Activated CD8-positive, alpha-beta memory T cell treated with anti-CD3 and anti-CD28 coated beads, Interleukin-2, amount 50 U/mL, for 4 hours (primary cell): ENCODE measurements at places on chromosomes 4 and X.
A peak's percentile ranks its signal among the peaks of the same experiment; 100 is the strongest.

GRCh38 chr4:140684314-140684713 is 71.9 kb downstream of the TBC1D9 start:
- DNase-seq: no peak

DNA sequence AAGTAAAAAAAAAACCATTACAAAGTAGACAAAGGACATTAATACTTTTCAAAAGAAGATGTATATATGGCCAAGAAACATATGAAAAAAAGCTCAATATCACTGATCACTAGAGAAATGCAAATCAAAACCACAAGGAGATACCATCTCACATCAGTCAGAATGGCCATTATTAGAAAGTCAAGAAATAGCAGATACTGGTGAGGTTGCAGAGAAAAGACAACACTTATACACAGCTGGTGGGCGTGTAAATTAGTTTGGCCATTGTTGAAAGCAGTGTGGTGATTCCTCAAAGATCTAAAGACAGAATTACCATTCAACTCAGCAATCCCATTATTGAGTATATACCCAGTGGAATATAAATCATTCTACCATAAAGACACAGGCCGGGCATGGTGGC is 39.3 kb downstream of the TASL start:
- DNase-seq: no peak

DNA sequence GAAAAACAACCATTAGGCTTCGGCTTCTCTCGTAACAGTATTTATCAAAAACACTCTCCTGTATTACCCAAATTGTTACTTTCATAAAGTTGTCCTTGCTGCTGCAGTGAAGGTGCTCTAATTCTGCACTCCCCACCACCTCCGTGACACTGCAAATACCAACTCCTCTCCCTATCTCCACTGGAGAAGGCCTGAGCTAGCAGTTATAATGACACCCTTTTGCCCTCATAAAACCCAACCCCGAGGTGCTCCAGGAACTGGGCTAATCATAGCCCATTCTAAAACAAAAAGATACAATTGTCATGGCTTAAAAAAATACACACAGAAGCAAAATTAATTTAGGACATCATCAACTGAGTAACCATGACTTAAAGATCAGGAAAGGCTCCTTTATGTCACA is 59.2 kb downstream of the MAP7D2 start:
- DNase-seq: no peak

DNA sequence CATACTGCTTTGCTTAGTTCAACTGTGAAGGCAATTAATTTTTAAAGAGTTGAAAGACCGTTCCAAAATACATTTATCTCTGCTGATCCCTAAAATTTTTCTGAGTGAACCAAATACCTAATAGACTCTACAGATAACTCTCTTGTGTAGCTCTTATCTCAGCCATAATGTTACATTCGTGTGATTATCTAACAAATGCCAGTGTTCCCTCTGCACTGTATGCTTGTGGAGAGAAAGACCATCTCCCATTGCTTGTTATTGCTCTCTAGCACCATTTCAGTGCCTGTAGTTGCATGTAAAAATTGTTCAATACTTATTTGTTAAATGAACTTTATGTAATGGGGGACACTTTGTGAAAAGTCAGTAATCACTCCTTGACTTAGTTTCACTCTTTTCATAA is 81.3 kb upstream of the ATOH1 start:
- no peak for DNase-seq

DNA sequence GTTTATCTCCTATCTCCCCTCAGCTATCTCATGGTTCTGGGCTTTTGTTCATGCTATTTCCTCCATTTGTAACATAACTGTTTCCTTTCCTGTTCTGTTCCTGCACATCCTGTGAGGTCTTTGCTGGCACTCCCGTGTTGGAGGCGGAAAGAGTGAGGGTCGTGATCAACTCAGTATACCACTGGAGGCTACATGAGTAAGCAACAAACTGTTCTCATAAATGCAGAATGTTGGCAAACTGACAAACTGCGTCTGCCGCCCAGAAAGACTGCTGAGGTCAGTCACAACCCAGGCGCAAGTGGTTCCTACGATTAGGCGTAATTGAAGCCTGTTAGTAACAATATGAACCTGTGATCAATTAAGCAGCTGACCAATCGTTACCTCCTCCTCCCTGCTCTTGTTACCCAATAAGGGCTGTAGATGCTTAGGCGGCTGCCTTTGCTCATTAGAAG is 48.8 kb downstream of the C4orf33 start:
- no peak for DNase-seq

DNA sequence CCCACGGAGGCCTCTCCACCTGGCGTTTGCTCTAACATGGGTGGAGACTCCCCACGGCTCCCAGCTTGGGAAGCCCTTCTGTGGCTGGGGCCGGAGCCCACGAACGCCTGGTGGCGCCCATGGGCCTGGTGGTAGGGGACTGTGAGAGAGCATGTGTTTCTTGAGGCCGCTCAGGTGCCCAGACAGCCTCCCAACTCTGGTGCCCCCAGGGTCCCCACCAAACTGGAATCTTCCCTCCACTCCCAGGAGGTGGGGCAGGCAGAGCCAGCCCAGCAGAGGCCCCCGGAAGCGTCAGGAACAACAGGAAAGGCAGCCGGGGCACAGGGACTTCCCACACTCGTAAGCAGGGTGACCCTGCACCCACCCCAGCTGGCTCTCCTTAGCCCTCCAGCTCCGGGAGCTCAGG is 33.3 kb upstream of the FGFR3 start:
- DNase-seq: no peak

DNA sequence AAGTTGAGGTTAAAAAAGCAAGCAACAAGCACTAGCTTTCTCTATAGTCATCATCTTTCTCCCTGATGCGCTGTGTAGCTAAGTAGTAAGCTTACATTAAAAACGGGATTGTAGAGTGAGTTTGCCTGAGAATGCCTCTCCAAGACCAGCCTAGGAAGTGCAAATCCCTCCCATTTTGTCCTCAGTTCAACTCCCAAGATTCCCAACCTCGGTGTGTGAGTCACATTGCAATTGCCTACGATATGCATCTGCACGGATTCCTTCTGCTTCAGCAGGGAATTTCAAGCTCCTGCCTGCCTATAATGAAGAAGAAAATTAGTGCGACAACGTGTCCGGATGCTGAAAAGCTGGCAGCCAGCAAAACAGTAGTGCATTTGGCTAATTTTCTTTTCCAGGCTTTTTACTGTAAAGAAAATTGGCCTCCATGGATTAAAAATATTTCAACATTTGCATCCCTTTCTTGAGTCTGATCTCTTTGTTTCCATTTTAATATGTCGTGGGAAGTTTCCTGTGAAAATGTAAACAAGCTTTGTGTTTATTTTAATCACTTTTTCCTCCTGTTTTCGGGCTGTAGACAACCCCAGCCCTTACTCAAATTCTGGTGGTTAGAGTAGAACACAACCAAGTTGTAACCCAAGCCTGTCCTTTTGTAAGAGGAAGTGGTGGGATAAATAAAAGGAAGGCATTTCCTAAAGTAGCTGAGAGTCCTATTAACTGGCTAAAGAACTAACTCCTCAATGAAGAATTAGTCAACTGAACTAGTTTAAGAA is 58.4 kb upstream of the TET2 start:
- DNase-seq: no peak

DNA sequence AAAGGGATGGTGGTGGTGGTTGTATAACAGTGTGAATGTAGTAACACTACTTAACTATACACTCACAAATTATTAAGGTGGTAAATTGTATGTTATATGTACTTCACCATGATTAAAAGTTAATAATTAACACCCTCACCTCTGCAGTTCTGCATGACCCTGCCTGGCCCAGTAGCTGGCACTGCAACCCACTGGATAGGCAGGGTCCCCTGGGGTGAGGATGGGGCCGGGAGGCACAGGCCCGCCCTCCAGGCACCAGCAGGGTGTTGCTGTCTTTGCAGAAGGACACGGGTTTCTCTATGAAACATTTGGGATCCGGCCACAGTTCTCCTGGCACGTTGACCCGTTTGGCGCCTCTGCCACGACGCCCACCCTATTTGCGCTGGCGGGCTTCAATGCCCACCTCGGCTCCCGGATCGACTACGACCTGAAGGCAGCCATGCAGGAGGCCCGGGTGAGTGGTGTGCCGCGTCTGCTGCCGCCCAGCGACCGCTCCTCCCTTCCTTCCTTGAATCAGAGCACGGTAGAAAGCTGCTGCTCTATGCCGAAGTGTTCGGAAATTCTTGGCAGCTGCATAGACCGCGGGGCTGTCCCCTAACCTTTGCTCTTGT is 11.8 kb downstream of the MAN2B2 start:
- no peak for DNase-seq

GRCh38 chr4:48095441-48095840 is 38.6 kb downstream of the TXK start:
- DNase-seq: no peak

DNA sequence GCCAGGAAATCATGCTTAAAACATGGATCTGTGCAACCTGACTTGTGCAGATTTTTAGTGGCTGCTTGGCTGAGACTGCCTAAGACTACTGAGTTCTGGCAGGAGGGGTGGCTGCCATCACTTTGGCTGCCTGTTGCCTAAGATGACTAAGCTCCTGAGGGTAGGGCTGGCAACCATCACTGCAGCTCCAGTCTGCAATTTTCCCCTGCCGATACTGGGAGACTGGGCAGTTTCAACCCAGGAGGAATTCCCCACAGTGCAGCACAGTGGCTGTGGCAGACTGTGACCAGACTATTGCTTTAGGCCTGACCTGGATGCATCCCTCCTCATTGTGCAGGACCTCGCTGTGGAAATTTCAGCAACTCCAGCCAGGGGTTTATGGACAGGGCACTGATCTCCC is 544.9 kb downstream of the ANKRD50 start:
- DNase-seq: no peak

DNA sequence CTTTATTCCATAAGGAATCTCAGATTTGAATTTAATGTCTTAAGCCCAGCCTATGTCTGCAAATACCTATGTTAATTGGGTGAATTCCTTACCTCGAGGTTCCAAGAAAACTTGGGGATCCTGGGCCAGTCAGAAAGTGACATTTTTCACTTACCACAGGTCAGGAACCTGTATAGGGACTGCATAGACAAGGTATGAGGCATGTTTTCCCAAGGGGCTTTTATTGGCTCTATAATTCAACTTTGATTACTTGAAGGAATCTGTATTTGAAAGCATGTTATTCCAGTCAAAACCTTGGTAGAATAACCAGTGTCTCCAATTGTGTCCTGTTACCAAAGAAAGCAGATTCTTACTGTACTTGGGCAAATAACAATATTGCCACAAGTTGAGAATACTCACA is 8.5 kb upstream of the MPP1 start:
- DNase-seq: no peak

- DNase-seq: no peak
Observed at GRCh38 chrX:17160975-17161374, 214.0 kb upstream of the NHS start.

DNA sequence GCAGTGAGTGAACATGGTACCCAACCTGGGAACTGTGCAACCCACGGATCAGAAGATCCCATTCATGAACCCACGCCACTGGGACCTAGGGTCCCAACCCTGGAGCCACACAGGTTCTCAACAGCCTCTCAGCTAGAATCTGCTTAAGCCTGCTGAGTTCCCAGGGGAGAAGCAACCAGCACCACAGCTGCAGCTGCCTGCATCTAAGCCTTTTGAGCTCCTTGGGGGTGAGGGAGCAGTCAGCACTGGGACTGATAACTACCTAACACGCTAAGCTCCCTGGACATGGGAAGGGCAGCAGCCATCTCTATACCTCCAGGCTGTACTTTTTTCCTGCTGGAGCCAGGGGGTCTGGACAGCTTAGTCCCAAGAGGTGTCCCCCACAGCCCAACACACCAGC is 179.3 kb downstream of the IL15 start:
- no peak for DNase-seq

- DNase-seq: no peak
Observed at GRCh38 chr4:32169841-32170240, 1449.7 kb downstream of the PCDH7 start.

DNA sequence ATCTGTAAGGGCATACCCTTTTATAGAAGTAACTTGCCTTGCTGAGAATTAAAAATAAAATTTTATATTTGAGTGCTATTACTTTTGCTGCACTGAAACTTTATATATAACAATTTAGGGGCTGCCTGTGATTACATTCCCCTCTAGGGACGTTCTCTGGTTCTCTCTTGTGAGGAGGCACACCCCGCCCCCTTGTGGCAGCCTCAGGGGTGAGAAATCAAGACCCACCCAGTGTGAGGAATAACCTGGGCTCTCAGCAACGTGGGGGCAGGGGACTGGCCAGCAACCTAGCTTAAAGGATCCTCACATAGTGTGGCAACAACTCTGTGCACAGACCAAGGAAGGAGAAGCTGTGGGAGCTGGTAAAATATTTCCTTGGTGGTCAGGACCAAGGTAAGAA is 43.7 kb downstream of the MAGEA9 start:
- DNase-seq: peak; percentile 57
